ENCODE measurements at places on chromosomes 1 and 21.

GRCh38 chr1:22341791-22342605 lies 109.7 kb upstream of the ZBTB40 start:
- DNase-seq: no peak

DNA sequence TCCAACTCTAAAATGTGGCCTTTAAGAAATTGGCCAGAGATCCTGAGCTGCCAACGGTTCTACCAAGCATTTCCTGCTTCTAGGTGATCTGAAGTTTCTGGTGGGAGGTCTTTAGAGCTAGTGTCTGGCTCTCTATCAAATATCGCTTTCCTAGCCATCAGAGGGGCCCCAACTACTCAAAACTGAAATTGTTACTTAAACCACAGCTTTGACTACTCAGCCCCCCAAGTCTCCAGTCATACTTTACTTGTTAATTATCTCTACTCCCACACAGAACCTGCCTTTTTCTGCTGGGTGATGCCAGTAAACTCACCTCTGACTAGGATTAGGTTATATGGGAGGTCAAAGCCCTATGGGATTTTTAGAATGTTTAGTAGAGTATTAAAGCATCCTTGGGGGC lies 95.1 kb downstream of the FASLG start:
- DNase-seq: no peak

DNA sequence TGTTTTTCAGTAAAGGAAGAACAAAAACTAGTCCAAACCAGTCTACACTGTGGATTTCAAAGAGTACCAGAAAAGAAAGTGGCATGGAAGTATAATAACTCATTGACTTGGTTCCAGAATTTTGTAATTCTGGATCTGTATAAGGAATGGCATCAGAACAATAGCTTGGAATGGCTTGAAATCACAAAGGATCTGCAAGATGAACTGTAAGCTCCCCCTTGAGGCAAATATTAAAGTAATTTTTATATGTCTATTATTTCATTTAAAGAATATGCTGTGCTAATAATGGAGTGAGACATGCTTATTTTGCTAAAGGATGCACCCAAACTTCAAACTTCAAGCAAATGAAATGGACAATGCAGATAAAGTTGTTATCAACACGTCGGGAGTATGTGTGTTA lies 21.3 kb downstream of the CHODL start:
- no peak for DNase-seq

- DNase-seq: no peak
These were observed 61.4 kb downstream of the SLC16A1 start for GRCh38 chr1:112894561-112895011.

GRCh38 chr1:40870135-40870728 lies 8.1 kb upstream of the CITED4 start:
- DNase-seq: peak; percentile 65

- DNase-seq: peak; percentile 65
These were observed 12.5 kb upstream of the PTPN14 start for GRCh38 chr1:214563881-214564280.

DNA sequence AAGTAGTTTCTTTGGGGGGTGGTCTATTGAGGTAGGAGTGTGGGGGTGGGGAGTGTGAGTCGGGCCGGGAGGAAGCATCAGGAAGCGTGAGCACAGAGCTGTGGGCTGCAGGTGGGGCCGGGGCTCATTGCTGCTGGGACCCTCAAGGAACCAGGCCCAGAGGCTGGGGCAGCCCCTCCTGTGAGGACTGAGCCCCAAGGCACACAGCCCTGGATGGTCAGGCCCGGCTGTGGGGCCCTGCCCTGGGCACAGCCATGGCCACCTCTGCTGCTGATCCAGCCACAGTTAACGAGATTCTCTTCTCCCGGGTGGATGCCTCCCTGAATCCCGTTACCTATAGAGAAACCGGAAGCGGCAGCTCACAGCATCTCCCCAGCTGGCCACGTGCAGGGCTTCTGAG lies 22.9 kb upstream of the SUMO3 start:
- no peak for DNase-seq

DNA sequence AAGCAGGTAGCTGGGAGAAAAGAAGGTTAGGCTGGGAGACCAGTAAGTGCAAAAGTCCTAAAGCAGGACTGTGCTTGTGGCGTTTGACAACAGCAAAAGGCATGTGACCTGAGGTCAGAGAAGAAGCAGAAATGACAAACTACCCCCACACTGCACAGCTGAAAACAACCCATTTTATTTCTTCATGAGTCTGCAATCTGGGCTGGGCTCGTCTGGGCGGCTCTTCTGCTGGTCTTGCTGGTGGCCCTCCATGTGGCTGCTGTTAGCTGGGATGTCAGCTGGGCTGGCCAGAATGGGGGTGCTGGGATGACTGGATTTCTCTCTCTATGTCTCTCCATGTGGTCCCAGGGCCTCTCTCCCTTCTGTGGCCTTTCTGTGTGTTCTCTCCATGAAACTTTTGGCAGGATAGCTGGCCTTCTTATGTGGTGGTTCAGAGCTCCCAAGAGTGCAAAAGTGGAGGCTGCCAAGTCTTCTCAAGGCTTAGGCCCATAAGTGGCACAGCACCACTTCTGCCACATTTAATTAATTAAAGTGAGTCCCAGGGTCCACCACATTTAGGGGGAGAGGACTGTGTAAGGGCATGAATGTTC lies 128.6 kb downstream of the RIPK4 start:
- no peak for DNase-seq

DNA sequence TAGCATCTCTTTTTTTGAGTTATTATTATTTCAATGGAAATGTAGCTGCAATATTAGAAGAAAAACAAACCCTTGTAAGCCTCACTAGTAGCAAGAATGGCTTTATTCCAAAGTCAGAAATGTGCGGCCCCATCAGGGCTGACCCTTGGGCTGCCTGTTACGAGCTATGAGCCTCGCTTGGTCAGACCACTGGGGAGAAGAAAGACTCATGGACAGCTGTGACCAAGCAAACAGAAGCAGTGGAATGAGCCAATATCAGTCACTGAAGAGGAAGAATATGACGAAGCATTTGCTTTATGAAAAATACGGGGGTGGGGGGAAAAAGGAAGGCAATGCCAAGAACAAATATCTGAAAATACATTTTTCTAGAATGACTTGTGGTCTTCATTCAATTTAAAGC lies 504.5 kb downstream of the LMO4 start:
- DNase-seq: peak; percentile 88

DNA sequence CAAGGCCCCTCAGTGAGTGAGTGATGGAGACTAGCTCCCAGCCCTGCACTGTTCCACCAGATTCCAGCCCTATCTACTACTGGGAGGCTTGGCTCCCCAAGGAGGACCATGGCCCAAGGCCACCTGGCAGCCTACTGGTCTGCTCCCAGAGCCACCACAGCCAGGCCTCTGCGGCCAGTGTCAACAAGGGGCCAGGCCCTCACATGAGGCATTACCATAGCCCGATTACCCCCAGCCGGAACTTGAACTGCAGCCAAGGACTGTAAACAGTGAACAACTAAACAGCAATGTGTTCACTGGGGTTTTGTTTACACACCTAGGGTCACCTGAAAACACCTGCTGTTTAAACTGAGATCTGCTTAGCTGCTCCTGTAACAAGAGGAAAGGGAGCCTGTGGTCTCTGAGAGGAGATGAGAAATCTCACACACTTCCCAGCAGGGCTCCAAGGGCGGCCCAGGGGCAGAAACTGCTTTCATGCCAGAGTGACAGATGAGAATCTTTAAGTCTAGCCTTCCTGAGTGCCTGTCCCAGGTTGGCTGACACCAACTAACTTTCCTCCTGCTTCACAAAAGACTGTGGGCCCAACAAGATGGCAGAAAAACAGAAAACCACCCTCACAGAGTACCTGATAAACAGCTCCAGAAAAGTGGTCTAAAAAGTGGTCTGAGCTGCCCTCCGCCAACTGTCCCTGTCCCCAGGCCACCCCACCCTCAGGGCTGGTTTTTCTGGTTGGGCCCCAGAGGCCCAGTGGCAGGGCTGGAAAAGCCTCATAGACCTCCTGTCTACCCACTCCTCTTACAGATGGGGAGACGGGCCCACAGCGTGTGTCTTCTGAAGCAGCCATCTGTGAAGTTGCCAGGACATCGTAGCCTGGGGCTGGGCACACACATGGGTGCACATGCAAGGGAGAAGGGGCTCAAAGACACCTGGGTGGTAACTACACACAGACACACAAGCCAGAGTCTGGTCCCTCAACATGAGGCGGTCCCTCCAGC lies 28.8 kb downstream of the MEF2D start:
- DNase-seq: no peak

- peak; percentile 11 for DNase-seq
These were observed 26.8 kb downstream of the TMPRSS2 start for GRCh38 chr21:41481191-41481590.

DNA sequence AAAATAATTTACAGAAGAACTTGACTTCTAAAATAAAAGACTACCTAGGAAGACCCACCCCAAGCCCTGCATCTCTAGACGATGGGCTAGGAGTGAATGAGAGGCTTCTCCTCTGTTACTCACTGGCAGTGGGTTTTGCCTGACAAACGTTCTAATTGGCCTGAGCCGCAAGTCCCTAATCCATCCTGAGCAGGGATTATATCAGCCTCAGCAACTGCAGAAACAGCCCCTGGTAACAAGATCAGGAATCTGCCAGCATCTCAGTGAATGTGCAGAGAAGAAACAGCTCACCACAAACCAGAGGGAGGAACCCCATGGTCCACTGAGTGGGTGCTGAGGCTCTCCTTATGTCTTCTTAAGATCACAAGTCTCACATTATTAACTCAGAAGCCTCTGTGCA lies 240.6 kb downstream of the BRINP2 start:
- DNase-seq: no peak

DNA sequence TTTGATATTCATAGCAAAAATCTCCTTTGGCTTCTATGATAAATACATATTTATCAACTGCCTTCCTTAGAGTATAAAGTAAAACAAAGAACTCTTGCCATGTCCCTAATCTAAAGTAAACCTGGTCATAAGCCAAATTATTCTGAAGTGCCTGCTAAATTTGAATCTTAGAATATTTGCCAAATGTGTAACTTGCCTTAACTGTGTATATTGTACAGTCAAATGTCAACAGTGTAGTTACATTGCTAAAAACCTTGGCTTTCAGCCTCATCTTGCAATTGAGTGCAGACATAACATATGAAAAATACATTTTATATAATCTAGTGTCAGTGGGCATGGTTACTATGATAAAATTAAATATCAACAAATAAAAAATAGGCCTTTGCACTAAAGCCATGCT lies 583.4 kb upstream of the ADAMTS5 start:
- DNase-seq: no peak

GRCh38 chr1:33434363-33434750 lies 3.5 kb upstream of the PHC2 start:
- no peak for DNase-seq

GRCh38 chr1:89974696-89975470 lies 20.0 kb upstream of the ZNF326 start:
- DNase-seq: peak; percentile 72

GRCh38 chr1:85453640-85454194 lies 11.2 kb downstream of the DDAH1 start:
- DNase-seq: no peak

- no peak for DNase-seq
These were observed 37.2 kb upstream of the CITED4 start for GRCh38 chr1:40899230-40899870.

- peak; percentile 70 for DNase-seq
These were observed 115.3 kb upstream of the FMN2 start for GRCh38 chr1:239976130-239976968.

GRCh38 chr1:111943846-111944749 lies 45.4 kb downstream of the KCND3 start:
- no peak for DNase-seq

- DNase-seq: no peak
These were observed 28.9 kb downstream of the FAAP20 start for GRCh38 chr1:2165646-2166045.

DNA sequence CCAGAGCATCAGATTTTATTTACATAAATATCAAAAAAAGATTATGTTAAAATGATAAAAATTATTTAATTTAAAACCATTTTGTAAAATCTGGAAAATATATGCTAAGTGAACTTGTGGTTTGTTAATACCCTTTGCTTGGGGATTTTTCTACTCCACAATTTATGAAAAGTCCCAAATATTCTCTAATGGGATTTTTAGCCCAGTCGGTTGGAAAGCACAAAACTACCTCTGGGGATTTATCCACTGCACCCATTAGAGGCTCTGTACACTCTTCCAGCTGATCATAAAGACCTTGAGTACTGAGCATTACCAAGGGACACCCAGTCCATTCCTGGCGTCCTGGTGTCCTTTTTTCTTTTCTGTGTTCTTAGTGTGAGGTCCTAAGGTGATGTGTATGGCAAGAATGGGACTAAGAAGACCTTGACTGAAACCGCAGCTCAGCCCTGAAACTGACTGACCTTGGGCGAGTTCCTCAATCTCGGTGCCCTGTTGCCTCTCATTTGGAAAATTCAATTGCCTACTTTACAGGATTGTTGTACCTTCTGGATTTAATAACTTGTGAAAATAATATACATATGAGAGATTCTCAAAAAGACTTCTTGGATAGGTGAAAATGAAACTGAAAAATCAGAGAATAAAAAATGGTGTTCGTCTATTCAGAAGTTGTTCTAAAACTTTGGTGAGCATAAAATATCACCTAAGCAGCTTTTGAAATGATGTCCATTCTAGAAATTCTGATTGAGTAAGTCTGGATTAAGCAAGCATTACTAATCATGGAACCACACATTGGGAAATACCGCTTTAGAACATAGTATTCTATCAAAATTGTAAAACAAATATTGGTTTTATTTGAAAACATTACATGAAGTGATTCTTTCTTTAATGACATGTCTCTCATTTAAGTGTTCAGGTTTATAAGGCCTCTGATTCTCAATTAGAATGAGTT lies 21.5 kb upstream of the SAMSN1 start:
- DNase-seq: no peak

- DNase-seq: no peak
These were observed 68.2 kb downstream of the CLSTN1 start for GRCh38 chr1:9755441-9755995.

GRCh38 chr21:29465546-29465945 lies 166.8 kb downstream of the BACH1 start:
- DNase-seq: no peak

GRCh38 chr1:50378770-50379169 lies 44.5 kb downstream of the DMRTA2 start:
- DNase-seq: no peak

- DNase-seq: no peak
These were observed 8.0 kb downstream of the RAB29 start for GRCh38 chr1:205767248-205767647.

DNA sequence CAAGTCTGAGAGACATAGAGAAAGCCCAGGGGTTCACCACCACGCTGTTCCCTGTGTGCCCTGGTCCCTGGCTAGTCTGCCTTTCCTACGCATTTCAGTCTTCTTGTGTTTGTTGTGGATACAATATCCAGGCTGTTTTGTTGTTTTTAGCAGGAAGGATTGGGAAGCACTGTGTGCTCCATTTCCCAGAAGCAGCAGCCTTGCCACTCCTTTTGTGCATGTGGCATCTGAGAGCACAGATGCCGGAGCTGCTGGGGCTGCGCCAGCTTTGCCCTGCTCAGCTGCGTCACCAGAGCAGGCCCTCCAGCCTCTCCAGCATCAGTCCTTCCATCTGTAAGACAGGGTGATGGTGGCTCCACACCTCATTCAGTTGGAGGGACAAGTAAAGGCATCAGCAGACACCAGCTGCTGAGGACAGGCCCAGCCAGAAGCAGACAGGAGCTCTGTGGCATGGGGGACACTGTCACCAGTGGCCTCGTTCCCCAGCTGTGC lies 94.4 kb upstream of the COL6A1 start:
- DNase-seq: no peak

GRCh38 chr1:38166461-38166860 lies 119.9 kb upstream of the POU3F1 start:
- no peak for DNase-seq

- no peak for DNase-seq
These were observed 311.0 kb upstream of the CXADR start for GRCh38 chr21:17201741-17202260.

- peak; percentile 72 for DNase-seq
These were observed 53.4 kb downstream of the RPS6KA1 start for GRCh38 chr1:26582836-26583460.
